ENCODE measurements at places on chromosomes 4 and X.

GRCh38 chrX:34332334-34332733, 200.2 kb upstream of the FAM47A start:
- DNase-seq = no peak

GRCh38 chr4:155473420-155474095, 96.8 kb upstream of the MAP9 start:
- DNase-seq = no peak

- no peak for DNase-seq
Observed at GRCh38 chr4:101191302-101192098, 155.8 kb downstream of the PPP3CA start.

GRCh38 chr4:158315706-158316105, 105.4 kb downstream of the TMEM144 start:
- DNase-seq = no peak

DNA sequence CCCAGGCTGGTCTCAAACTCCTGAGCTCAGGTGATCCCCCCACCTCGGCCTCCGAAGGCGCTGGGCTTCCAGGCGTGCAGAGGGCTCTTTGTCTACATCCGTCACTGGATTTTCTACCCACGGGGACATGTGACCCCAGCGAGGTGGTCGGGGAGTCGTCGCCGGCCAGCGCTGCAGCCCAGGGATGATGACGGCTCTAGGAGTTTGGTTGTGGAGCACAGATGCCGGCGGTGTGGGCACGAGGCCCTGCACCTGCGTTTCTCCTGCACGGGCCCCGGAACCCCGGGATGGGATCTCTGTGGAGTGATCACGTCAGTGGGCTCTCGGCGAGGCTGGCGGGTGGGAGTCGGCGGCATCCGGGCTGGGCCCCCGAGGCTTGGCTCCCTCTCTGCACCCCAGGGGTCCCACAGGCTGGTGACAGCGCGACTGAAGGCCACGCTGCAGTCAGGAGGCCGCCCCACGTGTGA, 9.1 kb upstream of the GTPBP6 start:
- DNase-seq = no peak

GRCh38 chrX:84729809-84730208, 227.6 kb upstream of the HDX start:
- DNase-seq = peak; percentile 33

DNA sequence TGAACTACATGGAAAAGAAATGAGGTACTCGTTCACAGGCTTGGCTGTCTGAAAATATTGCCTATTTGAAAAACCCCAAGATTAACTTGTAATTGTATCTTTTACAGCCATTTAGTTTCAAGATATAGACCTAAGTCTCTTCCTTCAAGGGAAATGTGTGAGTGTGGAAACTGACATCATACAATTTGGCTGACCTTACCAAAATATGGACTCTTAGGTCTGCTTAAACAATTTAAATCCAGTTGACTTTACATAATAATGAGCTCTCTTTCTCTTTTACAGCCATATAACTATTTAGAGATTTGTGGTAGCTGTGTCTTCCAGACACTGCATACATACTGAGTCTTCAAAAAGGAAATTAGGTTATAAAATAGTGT, 186.9 kb downstream of the NR3C2 start:
- no peak for DNase-seq

- no peak for DNase-seq
Observed at GRCh38 chr4:55018978-55019377, 106.4 kb downstream of the KDR start.

DNA sequence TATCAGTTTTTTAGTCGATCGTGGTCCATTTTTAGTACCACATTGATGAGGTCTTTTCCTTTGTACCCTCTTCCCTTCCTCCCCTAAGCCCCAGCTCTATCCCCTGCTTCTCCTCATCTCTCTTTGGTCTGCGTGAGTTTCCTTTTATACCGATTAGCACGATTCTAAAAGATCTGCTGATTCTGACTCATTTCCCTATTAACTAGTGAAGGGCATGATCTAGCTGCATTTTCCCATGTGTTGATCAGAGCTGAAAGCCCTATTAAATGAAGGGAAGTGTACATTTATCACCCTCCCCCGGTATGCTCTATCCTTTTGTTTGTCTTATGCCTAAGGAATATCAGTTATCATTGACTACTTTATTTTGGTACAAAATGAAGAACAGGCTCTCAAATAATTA, 181.7 kb upstream of the NPY2R start:
- no peak for DNase-seq

GRCh38 chrX:80432441-80432840, 12.2 kb downstream of the TENT5D start:
- no peak for DNase-seq

- no peak for DNase-seq
Observed at GRCh38 chr4:1864076-1865008, 6.9 kb upstream of the NSD2 start.

DNA sequence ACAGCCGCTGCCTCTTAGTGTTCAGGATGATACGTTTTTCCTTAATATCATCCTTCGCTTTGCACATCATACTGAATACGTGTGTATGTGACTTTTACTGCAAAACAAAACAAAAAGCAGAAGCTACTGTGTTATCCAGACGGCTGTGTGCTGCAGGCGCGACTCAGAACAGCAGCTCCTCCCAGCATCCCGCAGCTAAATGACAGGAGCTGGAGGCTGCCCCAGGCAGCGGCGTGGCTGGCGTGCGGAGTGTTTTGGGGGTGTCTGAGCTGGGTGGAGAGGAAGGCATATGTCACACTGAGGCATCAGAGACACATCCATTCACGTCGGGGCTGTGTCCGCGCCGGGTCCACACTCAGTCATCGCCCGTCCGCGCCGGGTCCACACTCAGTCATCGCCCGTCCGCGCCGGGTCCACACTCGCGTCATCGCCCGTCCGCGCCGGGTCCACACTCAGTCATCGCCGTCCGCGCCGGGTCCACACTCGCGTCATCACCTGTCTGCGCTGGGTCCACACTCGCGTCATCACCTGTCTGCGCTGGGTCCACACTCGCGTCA, 16.6 kb downstream of the PCGF3 start:
- DNase-seq = no peak

DNA sequence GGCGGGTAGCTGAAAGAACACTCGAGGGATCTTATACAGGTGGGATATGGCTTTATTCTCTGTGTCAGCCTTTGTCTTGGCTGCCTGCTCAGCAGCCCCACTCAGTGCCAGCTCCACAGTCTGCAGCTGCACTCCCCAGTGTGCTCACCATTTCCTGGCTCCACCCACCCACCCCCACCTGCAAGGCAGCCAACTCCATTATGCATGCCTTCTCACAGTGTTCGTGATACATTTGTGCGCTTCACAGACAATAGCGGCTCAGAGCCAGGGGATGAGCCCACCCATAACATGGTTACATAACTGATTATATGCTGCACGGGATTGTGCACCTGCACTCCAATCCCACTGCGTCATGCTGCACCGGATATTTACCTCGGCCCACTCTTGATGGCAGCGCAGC, 8.8 kb upstream of the TMEM128 start:
- no peak for DNase-seq

DNA sequence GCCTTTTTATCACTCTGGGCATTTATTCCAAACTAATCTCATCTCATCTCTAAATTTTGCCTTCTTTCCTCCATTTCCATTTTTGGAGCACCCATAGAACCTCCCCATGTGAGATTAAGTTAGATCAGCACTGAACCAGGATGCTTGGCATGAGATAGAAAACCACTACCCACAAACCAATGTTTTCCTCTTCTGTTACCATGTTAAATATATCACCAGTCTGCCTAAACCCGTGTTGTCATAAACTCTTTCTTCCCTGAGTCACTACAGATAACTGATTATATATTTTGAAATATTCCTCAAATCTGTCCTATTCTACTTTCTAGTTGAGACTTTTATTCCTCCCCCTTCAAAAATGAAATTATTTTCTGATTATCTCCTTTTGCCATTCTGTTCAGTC, 37.6 kb downstream of the GABRB1 start:
- DNase-seq = no peak

DNA sequence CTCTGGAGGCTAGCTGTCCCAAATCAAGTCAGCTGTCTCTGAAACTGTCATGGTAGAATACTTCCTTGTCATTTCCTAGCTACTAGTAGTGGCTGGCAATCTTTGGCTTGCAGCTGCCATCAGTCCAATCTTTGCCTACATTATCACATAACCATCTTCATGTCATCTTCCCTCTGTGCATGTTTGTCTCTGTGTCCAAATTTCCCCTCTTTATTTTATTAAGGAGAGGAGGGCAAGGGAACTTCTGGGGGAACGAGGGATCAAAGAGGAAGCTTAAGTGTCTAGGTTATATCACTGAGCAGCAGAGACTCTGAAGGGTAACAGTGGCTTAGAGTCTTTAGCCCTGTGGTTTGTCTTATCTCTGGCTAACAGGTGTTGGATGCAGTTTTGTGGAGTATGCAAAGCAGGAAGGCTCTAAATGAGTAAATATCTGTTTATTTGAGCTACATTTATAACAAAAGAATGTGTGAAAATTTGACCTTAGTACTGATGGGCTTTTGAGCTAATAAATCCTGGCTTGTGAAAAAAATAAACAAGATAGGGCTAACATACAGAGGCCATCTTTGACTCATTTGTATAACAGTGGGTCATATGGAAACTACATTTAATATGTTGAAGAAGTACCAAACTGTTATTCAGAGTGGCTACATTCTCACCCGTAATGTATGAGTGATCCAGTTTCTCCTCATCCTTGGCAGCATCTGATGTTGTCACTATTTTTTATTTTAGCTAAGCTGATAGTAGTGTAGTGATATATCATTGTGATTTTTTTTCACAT, 49.4 kb upstream of the ENOX2 start:
- DNase-seq = no peak

DNA sequence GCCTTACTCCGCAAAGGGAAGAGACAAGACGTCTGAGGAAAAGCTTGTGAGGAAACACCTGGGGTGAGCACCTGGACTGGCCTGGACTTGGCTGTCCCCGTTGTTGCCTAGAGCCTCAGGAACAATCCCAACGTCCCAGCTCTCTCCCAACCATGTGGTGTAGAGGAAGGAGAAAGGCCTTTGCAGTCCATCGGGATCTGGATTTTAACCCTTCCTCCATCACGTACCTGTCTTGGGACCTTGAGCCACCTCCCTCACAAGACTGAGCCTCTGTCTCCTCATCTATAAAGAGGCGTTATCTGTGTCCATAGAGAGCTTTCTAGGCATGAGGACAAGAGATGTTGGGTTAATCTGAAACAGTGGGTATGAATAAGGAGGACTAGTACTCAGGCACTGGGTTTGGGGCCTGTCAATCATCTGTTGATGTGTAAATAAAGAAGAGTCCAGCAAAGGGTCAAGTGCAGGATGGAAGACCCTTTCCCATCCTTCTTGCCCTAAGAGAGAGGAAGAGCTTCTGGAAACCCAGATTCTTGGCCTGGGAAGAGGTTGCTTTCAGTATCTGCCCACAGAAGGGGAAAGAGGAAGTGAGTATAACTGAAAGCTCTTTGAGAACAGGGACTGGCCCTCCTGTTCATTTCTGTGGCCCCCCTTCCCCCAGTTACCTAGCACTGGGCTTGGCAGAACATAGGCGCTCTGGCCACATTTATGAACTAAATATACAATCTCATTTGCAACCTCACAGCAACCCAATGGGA, 137.1 kb downstream of the PJA1 start:
- DNase-seq = no peak

DNA sequence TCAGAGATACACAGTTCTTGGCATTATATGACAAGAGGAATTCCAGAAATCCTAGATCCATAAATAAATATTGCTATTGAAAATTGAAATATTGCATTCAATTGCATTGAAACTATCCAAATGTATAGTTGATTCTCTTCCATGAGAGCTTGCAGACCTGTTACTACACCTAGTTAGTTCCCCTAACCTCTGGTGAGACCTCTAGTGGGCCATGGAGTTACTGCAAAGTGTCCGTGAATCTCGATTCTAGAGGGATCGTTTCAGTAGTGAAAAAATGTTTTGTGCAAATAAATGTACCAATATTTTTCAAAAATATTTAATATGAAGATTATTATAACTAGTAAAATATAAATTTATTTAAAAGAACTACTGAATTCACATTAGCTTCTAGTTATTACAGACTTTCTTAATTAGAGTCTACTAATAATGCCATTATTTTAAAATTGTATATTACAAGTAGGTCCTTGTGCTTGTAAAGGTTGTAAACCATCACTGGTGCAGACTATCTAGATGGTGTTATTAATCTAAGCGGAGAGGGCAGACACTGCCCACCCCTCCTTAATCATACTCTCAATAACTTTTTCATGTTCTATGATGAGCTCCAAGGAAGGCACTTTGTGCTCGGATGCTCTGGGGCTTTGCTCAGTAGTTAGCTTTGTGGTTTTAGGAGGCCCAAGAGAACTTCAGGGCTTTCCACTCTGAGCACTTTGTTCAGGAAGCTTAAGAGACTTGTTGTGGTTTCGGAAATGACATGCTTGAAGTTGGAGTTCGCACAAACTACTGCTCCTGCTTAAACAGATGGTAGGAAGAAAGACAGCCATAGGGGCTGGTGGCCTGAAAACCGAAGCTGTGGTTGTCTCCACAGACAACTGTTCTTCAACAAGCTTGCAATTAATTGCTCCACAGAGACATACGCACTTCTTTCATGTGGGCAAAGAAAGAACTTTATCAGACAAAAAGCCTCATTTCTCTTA, 42.8 kb downstream of the IL21 start:
- peak; percentile 33 for DNase-seq

GRCh38 chrX:134604701-134605311, 53.5 kb downstream of the PLAC1 start:
- peak; percentile 82 for DNase-seq

- no peak for DNase-seq
Observed at GRCh38 chr4:169931964-169932363, 94.2 kb downstream of the MFAP3L start.

DNA sequence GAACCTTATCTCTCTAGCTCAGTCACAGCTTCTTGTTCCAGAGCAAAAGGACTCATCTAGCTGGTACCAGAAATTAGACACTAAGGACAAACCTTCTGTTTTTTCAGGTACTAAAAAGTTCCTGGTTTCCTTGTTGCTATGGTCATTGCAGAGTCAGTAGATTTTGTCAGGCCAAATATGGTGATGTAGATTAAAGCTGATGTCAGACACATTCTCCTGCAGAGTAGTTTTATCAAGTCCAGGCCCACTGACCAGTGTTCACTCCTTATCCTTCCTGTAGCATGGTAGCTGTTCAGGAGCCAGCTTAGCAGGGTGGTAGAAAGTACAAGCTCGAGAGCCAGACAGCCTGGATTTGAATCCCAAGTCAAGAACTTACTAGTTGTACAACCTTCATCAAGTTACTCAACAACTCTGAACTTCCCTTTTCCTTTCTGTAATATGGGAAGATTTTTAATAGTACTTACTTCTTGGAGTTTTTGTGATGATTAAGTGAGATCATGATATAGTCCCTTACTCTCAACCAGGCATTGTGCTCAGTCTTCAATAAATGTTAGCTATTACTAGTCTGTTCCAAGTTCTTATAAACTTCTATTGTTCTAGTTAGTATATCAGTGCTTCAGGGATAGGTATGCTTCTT, 17.9 kb downstream of the OCRL start:
- DNase-seq = no peak

- no peak for DNase-seq
Observed at GRCh38 chr4:151908734-151909497, 148.1 kb upstream of the GATB start.

GRCh38 chr4:168864821-168865541, 145.1 kb downstream of the CBR4 start:
- no peak for DNase-seq

GRCh38 chr4:151438154-151438553, 29.2 kb downstream of the FHIP1A start:
- no peak for DNase-seq
